CD4-positive, alpha-beta T cell treated with Interleukin-15 for 1 hour (primary cell): ENCODE measurements at places on chromosomes 2 and 18.

- no peak for DNase-seq
These were observed 47.8 kb upstream of the FZD7 start for GRCh38 chr2:201985728-201986462.

DNA sequence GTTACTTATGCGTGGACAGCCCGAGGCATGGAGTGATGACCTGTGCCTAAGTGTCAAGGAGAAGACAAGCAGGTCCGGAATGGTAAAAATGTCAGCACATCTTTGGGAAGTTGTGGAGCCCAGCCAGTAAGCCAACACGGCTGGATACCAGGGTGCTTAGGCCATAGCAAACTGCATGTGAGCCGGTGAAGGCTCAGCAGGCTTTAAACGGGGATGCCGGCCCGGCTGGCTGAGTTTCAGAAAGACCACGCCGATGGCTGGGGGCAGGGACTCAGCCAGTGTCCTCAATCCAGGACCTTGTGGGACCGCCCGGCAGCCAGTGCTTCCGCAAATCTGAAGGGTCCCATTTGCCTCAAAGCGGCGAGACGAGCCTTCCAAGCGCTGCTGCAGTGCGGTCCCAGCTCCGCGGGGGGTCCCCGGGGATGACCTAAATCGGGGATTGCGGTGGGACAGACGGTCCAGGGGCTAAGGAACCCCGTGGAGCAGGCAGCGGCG lies 946 bp upstream of the AGAP1 start:
- no peak for DNase-seq

- no peak for DNase-seq
These were observed 14.2 kb downstream of the SCN9A start for GRCh38 chr2:166361351-166362153.

GRCh38 chr2:161722547-161723503 lies 98.6 kb downstream of the SLC4A10 start:
- no peak for DNase-seq

DNA sequence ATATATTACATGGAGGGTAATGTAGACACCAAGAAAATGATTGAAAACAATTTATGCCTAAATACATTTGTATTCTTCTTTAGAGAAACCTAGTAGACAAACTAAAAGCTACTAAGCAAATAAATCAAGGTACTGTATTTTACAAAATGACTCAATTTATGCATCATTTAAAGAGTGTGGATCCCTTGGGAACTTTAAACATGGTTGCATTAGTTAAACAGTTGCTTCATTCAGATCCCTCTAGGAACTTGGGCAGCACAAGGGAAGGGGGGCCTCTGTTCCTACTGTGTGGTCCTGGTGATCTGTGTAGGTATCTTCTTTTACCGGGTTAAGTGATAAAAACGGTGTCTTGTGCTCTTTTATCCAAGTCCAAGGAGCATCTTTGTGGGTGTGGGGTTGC lies 31.5 kb upstream of the ATP8B1 start:
- no peak for DNase-seq

GRCh38 chr2:120832296-120833070 lies 96.8 kb downstream of the GLI2 start:
- no peak for DNase-seq

- DNase-seq: peak; percentile 26
These were observed at the start of gene STEAP3 for GRCh38 chr2:119223521-119224390. Gene STEAP3, plus strand, starts transcription at chr2:119223834. Its CDS starts 7,179 bp downstream, at chr2:119231013.

DNA sequence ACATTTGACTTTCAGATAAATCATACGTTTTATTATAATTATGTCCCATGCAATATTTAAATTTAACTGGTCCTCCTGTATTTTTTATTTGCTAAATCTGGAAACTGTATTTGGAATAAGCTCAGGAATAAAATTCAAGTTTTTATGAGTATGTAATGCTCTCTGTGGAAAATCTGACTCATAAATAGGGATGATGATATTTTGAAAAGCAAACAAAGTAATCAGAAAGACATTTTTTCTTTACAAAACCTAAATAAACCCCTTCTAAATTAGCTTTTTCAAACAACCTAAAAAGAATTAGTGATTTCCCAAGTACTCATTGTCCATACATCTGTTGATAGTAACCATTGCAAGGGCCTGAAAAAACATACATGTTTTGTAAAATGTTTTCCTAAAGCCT lies 41.1 kb downstream of the ASB1 start:
- no peak for DNase-seq

- DNase-seq: no peak
These were observed 117.6 kb upstream of the ANKRD30BL start for GRCh38 chr2:132279344-132279743.

- no peak for DNase-seq
These were observed 100.4 kb upstream of the SH3BP4 start for GRCh38 chr2:234851451-234851850.

GRCh38 chr18:77765468-77765867 lies 515.8 kb downstream of the GALR1 start:
- DNase-seq: no peak

GRCh38 chr2:212242724-212243123 lies 295.9 kb downstream of the ERBB4 start:
- DNase-seq: no peak
